ENCODE measurements at places on chromosomes 1 and 21.

- DNase-seq: no peak
Observed at GRCh38 chr1:32770221-32770731, 46.9 kb downstream of the YARS1 start.

DNA sequence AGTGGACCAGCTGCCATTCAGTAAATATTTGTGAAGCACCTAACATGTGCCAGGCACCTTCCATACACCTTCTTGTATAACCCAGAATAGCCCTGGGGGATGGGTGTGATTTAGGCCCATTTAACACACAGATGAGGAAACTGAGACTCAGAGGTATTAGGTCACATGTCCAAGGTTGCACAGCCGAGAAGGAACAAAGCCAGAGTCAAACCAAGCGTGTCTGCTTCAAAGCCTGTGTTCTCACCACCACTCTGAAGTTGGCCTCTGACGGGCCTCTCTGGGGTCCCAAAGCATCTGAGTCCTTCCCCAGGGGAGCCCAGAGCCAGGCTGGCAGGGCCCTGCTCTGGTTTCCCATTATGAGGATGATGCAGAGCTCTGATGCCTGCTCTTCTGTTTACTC, 65.1 kb downstream of the LACTBL1 start:
- DNase-seq: no peak

DNA sequence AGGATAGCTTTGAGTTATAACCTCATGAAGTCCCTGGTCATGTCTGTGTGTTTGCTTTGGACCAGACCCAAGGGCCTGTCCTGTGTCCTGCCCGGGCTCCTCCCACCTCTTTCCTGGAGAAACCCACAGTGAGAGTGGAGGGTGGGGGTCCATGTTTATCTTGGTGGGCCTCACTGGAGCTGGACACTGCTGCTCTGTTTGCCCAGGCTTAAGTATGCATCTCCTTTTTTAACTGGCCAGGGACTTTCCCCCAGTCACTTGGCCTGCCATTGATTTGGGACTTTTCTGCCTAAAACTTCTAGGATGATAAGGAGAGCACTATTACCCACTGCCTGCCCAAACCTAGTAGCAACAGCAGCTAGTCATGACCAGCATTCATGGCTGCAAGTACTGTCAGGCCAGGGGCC, 49.8 kb downstream of the DDR2 start:
- no peak for DNase-seq

GRCh38 chr1:1086911-1087341, 12.8 kb upstream of the RNF223 start:
- DNase-seq: no peak

- DNase-seq: no peak
Observed at GRCh38 chr1:71190843-71191242, 110.0 kb upstream of the ZRANB2 start.
